NCI-H1417 (cell line): ENCODE measurements at places on chromosomes 6 and 20.

DNA sequence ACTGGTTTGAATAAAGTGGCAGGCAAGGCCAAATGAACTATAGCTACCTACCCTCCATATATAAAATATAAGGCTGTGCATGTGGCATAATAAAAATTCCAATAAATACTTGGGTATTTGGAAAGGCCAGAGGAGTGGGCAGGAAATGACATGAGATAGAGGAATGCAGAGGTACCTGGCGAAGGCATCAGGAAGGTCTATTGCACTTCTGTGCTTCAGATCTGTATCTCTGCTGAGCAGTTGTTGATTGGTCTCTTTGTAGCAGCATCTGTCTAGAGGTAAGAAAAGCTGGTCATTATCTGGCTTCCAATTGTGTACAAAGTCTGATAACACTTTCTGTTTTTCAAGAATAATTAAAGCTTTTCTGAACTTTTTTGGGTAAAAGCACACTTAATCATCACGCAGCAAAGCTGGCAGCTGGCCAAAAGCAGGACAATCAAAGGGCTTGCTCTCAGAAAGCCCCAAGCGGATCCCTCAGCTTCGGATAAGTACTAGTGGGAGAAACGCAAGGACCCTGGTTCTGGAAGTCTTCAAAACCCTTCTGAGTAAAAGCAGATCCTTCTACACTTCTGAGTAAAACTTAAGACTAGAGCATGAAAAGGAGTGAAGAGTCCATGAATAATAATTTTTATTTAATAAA is 120.1 kb upstream of the TCF21 start:
- no peak for DNase-seq

DNA sequence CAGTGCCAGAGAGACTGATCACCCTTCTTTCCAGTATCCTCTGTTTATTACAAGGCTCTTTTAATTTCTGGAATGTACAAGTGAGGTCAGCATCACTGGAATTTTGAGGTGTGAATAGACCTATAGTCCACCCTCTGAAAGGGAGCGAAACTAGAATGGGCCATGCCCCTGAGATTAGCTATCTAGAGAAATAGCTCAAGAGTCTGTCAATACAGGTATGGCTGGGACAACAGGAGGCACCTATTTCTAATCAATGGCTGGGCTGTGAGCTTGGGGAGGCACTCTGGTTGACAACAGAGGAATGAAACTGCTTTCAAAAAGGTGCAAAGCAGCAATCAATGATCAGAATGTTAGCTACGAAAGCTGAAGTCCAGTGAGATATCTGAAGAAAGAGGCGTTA is 17.3 kb upstream of the CITED2 start:
- DNase-seq = no peak

- no peak for DNase-seq
Observed at GRCh38 chr6:168342636-168343035, 23.1 kb upstream of the DACT2 start.

DNA sequence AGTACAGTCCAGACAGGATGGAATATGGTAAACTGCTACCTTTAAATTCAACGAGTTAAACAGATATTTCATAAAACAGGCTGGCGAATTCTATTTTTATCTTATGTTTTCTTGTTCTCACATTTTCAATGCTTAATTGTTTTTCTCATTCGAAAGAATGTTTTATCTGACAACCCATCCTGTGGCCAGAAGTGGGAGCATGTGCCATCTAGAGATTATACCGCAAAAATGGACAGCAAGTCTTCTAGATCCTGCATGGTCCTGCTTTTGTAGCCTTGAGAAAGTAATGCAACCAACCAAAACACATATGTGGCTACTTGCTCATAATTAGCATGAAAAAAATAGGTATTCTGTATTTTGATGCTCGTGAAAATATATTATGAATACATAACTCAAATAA is 30.7 kb downstream of the TUBB2B start:
- no peak for DNase-seq

- no peak for DNase-seq
Observed at GRCh38 chr6:32741031-32741960, at the start of gene HLA-DQA2. HLA-DQA2 (plus strand) TSS chr6:32741391; CDS start chr6:32741444, 53 bp downstream.

DNA sequence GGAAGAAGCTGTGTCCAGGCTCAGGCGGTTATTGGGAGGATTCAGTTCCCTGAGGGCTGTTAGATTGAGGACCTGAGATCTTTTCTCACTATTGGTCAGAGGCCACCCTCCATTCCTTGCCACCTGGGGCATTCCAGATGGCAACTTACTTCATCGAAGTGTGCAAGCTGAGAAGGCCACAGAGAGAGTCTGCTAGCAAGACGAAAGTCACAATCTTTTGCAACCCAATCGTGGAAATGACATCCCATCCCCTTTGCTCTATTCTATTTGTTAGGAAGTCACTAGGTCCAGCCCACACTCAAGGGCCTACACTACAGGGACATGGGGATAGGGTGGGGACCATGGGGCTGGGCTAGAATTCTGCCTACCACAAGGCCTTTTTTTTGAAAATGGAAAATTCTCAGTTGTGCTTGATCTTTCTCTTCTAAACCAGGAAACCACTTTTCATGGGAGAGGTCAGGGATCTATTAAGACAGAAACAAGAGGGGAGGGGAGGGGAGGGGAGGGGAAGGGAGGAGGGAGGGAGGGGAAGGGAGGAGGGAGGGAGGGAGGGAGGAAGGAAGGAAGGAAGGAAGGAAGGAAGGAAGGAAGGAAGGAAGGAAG is 217.2 kb downstream of the BCAS1 start:
- DNase-seq = no peak

- DNase-seq = no peak
Observed at GRCh38 chr20:46804126-46804525, 90.5 kb upstream of the EYA2 start.

DNA sequence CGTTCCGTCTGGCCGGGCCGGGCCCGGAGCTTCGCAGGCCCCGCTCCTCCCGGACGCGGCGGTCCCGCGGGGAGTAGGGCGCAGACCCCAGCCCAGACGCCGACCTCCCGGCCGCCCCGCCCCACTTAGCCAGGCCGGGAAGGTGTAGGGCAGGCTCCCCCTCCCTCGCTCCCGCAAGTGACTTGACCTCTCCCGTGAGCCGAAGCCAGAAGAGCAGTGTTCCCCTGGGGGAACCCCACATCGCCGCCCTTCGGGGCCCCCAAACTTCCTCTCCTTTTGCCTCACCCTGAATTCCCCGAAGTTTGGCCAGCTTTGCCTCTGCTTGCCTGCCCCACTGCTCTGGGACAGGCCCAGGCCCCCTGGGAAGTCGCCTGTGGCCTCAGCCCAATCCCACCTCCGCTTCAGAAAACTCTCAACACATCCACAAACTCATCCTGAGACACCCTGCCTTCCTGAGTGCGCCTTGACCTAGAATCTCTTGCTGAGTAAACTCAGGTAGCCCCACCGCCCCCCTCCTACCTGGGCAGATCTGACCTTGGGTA is 524 bp upstream of the NOL4L start:
- no peak for DNase-seq

GRCh38 chr20:1792274-1792673 is 102.9 kb upstream of the SIRPA start:
- DNase-seq = no peak

DNA sequence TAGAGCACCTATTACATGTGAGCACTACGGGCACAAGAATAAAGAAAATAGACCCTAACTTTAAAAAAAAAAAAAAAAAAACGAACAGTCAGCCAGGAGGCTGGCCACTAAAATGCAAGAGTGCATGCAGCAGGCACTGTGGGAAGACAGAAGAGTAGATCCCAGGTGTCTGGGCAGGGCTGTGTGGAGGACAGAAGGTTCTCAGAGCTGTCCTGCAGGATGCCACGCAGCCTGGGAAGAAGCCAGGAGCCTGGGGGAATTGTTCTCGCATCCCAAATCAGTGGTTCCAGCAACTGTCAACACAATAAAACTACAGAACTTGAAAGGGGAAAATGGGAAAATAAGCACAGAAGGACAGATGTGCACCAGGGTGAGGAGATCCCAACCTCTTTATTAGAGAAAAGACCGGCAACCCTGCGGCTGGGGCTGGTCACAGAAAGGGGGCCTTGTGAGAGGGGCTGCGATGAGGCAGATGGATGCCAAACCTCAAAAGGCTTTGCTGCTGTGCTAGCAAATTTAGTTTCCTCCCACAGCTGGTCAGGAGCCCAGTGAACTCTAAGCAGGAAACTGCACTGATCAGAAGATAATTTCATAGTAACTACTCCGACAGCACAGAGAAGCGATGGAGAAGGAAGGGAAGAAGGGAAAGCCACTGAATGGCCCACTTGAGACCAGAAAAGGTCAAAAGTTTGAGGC is 30.9 kb downstream of the MAP3K5 start:
- DNase-seq = no peak

GRCh38 chr6:130517444-130517931 is 151.7 kb downstream of the TMEM200A start:
- DNase-seq = no peak

DNA sequence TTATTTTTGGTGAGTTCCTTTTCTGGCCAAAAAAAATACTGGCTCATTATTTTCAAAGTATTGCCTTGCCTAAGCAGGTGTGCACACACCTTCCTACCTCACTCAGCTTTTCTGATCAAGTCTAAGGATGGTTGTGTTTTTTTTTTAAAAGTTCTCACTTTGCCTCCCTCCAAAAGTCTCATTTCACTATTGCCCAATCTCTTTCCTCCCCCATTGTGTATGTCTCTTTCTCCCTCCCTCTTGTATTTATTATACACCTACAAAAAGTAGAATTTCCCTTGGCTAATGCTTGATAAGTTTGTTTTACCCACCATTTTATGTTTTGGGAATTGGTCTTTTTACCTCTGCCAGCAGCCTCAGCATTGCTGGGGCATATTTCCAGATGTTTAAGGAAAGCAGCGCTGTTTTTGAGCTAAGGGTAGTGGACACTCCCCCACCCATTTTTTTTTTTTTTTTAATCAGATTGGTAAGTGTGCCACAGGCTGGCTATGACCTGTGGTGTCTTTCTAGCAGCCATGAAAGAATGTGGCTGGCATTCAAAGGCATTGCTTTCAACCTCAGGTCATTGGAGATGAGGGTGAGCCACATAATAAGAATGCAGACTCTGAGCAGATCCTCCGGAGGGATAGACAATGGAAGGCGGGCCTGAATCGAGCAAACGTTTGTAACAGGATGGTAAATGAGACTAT is 668.6 kb downstream of the UTRN start:
- no peak for DNase-seq

GRCh38 chr6:112626468-112627082 is 279.4 kb downstream of the RFPL4B start:
- no peak for DNase-seq

- no peak for DNase-seq
Observed at GRCh38 chr6:118719351-118720124, 68.1 kb upstream of the CEP85L start.

- no peak for DNase-seq
Observed at GRCh38 chr6:168050881-168051586, 28.0 kb downstream of the FRMD1 start.

GRCh38 chr20:2519115-2519809 is 10.5 kb upstream of the ZNF343 start:
- no peak for DNase-seq

- DNase-seq = peak; percentile 2
Observed at GRCh38 chr20:23995905-23996666, 7.5 kb upstream of the GGTLC1 start.

DNA sequence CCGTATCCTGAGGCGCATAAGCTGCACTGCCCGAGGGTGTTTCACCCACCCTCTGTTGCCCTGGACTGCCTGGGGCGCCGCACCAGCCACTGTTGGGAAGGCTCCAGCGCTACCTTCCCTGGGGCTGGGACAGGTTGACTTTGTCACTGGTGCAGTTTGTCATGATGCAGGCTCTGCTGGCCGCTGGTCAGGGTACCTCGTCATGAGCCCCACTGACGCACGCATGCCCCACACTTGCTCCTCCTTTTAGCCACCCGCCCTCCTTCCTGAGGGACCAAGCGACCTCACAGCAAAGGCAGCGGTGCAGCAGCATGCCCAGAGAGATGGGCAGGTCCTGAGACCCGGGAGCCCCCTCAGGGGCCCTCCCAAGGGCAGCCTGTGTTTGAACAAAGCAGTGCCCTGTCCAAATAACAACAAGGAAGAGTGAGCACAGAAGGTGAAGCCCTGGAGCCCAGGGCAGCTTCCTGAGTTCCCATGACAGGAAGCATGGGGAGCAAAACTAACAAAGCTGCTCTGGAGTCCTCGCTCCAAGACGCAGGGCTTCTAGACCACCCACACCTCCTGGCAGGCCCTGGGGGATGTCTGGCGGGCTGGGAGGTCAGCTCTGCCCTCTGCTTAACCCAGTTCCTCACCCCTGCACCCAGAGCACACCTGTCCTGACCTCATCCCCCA is 50.1 kb upstream of the SMOC2 start:
- DNase-seq = no peak

DNA sequence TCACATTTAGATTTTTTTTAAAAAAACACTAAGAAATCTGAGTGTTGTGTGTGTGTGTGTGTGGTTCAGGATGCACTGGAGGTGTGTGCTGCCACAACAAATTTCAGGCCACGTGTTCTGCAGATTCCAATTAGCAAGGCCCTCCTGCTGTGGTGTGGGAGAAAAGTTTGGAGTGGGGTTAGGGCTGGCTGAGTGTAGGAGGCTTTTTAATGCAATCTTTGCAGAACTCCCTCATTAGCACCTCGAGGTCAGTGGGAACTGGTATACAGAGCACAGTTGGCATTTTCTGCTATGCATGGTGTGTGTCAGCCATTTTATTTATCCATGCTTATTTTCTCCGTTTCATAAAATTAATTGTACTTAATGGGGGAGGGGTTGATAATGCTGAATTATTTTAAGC is 187.6 kb downstream of the SOX4 start:
- no peak for DNase-seq

- DNase-seq = no peak
Observed at GRCh38 chr20:460180-460579, 2.2 kb downstream of the TBC1D20 start.

DNA sequence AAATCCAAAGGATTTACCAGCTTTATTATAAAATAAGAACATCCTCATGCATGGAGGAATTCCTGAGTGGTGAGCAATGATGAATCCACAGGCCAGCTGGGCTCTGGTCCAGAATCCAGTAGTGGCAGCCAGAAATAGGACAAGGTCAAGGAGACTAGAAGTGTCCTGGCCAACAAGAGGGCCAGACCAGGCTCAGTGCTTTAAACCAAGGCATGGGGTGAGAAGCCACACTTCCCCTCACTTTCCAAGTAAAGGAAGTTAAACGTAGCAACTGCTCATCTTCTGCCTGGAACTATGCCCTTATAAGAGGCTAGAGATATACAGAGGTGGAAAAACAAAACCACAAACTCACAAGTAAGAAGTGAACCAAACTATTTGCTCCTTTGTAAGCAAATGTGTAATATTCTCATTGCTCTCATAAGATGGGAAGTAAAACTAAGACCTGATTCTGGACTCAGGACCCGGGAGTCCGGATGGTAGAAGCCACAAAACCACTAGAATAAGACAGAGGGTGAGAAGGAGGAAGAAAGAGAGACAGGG is 253.2 kb downstream of the UST start:
- no peak for DNase-seq

DNA sequence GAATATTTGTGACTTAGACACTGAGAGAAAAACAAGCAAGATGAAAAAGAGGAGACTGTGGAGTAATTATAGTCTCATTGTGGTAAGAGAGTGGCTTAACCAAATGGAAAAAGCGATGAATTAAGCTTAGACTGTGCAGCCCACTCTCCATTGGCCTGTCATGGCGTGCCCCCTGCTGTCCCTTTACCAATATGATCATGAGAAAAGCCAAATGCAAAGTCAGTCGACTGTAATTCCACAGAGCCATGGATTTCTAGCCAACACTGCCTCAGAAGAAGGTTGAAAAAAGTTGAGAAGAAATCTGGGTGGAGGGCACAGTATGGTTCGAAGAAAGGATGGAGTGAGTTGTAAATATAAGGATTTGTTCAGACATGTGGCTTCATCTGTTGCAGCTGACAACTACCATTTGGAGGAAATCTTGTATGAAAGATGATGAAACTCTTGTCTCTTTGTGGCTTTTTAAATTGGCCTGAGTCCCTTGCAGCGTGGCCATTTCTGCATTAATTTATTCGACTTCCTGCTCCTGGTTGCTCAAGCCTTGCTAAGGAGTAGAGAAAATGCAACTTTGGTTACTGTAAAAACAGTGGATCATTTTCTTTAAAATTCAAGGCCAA is 251.4 kb downstream of the DOK5 start:
- no peak for DNase-seq
